Small intestine (tissue), 16 donors: ENCODE measurements at places on chromosomes 5 and 9.

GRCh38 chr9:77125665-77126064 is 51.7 kb upstream of the VPS13A start:
- no peak for DNase-seq
- no peaks in the 10 kb centered on the region for H3K36me3 ChIP-seq
- H3K27me3 ChIP-seq: no peaks in the 10 kb centered on the region
- no peak overlapping the region for H3K27ac ChIP-seq

- H3K36me3 ChIP-seq: no peaks in the 10 kb centered on the region
- no peak overlapping the region for H3K27ac ChIP-seq
- peak; percentile 65 for DNase-seq
- peaks cover 2% of the 10 kb centered on the region for H3K4me1 ChIP-seq
- no peaks in the 10 kb centered on the region for H3K27me3 ChIP-seq
Observed at GRCh38 chr9:91421971-91422757, 1.5 kb downstream of the NFIL3 start.

- no peak overlapping the region for H3K4me3 ChIP-seq
- no peaks in the 10 kb centered on the region for H3K27me3 ChIP-seq
- H3K4me1 ChIP-seq: peaks cover 8% of the 10 kb centered on the region
- no peak for DNase-seq
- no peak overlapping the region for H3K27ac ChIP-seq
Observed at GRCh38 chr9:37906312-37907239, 2.6 kb upstream of the SLC25A51 start.

DNA sequence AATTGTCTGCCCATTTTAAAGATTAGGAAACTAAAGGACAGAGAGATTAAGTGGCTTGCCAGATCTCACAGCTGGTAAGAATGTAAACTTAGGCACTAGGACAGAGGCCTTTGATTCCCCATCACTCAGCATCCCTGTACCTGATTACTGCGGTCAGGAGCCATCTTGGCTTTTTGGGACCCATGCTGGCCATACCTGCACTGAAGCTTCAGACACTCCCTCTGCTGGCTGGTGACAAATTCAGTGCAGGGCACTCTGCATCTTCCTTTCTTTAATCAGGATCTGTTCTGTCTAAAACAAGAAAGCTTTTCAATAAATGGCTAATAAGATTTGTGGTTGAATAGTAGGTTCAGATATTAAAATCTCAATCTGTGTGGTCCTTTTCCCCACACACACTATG is 215.5 kb upstream of the RORB start:
- H3K27ac ChIP-seq: no peak overlapping the region
- no peaks in the 10 kb centered on the region for H3K36me3 ChIP-seq
- H3K27me3 ChIP-seq: no peaks in the 10 kb centered on the region
- no peak overlapping the region for H3K4me3 ChIP-seq

- no peak overlapping the region for H3K27ac ChIP-seq
- no peak for DNase-seq
- no peak overlapping the region for H3K4me3 ChIP-seq
- H3K4me1 ChIP-seq: no peaks in the 10 kb centered on the region
- peaks cover 2% of the 10 kb centered on the region for H3K27me3 ChIP-seq
Observed at GRCh38 chr5:35212122-35212982, 17.9 kb downstream of the PRLR start.
